Ureter (tissue), 1 donor: ENCODE measurements at places on chromosomes 7 and 10. TPM values are rescaled to one million over a fixed set of nuclear protein-coding genes. Genes with fewer than 3 reads are reported as not detected.

DNA sequence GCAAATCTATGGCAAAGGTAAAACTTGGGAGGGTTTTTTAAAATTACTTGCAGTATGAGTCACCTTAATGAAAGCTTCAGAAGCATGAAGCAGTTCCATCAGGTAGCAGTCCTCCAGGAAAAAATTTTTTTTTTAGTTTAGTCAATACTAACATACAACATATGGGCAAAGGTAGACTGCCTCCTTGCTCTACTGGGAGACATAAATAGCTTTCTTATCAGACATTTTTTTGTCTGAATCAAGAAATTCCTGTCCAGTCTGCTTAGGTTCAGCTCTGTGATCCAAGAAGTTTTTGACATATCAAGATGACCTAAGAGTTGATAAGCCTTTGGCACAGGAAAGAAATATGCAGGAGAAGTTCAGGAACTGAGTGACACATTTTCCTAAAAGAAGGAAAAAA lies 171.5 kb upstream of the TCF7L2 start:
- DNase-seq: no peak

The GLI3 gene
- total RNA-seq: 28.8 TPM

The POLR2J2 gene
- total RNA-seq: 17.3 TPM

The PRPS1L1 gene
- total RNA-seq: not detected

GRCh38 chr7:22267930-22268615 lies 88.9 kb downstream of the RAPGEF5 start:
- DNase-seq: no peak

- no peak for DNase-seq
These were observed 19.8 kb downstream of the KBTBD2 start for GRCh38 chr7:32871624-32872371.

DNA sequence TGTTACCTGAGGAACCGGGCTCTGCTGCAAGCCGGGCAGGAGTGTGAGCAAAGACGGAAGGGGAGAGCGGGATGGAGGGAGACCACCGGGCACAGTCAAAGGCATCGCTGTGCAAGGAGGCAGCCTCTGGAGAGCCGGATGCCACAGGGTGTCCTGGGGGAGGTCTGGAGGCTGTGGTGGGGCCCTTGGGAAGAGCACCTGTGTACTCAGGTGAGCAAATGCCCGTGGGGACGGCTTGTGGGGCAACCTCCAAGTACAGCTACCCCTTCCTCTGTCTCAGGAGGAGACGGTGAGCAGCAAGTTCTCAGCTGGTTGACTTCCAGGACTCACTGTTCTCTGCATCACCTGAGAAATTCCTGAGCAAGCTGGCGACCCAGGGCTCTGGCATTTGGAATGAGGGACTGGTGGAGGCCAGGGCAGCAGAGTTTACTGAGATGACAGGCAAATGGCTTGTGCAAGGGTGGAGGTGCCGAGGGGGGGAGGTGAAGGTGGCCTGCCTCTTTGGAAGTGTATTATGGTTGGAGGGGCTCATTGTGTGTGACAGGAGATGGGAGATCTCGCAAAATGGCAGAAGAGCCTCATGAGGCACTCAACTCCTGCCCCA lies 345.2 kb upstream of the SHH start:
- DNase-seq: no peak

DNA sequence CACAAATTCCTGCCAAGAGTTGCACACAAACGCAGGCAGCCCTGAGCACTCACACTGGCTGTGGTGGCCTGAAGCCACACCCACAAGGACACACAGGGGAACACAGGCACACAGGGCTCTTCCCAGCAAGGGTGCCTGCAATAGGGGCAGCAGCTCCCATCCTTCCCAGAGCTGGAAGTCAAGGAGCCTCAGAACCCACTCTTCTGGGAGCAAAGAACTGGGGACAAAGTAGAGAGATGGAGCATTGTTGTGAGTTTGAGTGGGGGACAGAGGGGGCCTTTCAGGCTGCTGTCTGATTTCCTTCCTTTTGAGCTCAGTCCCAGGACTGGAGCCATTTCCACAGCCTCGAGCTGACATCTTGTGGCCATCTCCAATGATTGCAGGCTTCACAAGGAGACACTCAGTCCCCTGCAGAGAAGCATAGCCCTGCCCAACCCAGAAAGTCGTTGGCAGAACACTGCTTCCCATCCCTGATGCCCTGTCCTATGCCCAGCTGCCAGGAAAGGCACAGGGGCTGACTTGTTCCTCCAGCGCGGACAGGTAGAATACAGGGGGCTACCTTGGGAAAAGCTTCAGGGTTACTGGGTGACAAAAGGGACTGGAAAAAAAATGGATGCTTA lies 34.4 kb upstream of the SLF2 start:
- peak; percentile 62 for DNase-seq

The PNLIPRP1 gene
- not detected for total RNA-seq
